HS-27A (cell line): ENCODE measurements at places on chromosomes 3 and 15.

DNA sequence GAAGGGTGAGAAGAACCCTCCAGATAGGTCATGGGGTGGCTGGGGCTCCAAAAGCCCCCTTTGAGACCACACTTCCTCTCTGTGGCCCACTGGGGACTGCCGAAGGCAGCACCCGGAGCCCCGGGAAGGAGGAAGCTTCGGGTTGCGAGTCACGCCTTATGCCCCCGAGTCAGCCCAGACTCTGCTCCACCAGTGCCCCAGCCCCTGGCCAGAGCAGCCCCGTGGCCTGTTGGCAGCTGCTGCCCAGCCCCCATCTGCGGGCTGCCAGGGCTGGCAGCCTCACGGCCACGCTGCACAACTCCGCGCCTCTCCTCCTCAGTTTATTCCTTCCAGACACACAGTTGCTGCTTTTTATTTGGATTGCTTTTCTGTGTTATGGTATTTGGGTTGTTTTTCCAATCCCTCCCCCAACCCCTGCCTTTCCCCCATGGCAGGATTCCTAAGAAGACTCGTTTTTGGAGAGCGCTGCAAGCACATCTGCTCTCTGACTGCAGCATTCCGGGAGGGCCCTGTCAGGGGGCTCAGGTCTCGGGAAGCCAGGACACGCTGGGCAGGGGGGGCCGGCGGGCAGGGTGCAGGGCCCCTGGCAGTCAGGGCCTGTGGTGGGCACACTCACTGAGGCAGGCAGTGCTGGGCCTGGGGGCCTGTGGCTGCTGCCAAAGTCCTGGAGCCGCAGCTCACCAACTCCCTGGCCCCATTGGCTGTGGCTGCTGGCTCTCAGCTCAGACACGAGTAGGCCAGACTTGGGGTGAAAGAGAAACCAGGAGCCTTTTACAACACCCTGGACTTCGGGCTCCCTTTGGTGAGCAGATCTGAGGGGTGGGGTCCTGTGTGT, 20.2 kb downstream of the MAGEF1 start:
- no peak for DNase-seq

DNA sequence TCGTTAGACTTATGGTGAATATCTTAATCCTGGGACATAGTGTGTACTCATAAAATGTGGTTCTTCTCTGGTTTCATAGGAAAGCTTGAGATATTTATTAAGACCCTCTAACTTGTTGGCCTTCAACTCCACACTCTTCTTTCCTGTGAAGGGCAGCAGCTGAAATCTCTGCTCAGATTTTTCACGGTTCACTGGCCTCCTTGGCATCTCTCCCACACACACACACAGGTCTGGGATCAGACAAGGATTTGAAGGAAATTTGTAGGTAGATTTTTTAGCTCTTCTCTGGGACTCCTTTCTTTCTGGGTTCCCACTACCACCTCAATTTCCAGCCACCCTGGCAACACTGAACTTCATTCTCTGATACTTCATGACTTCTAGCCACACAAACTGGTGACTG, 70.2 kb downstream of the MYRIP start:
- no peak for DNase-seq

GRCh38 chr3:169054471-169054870, 609.0 kb downstream of the MECOM start:
- DNase-seq, result no peak

DNA sequence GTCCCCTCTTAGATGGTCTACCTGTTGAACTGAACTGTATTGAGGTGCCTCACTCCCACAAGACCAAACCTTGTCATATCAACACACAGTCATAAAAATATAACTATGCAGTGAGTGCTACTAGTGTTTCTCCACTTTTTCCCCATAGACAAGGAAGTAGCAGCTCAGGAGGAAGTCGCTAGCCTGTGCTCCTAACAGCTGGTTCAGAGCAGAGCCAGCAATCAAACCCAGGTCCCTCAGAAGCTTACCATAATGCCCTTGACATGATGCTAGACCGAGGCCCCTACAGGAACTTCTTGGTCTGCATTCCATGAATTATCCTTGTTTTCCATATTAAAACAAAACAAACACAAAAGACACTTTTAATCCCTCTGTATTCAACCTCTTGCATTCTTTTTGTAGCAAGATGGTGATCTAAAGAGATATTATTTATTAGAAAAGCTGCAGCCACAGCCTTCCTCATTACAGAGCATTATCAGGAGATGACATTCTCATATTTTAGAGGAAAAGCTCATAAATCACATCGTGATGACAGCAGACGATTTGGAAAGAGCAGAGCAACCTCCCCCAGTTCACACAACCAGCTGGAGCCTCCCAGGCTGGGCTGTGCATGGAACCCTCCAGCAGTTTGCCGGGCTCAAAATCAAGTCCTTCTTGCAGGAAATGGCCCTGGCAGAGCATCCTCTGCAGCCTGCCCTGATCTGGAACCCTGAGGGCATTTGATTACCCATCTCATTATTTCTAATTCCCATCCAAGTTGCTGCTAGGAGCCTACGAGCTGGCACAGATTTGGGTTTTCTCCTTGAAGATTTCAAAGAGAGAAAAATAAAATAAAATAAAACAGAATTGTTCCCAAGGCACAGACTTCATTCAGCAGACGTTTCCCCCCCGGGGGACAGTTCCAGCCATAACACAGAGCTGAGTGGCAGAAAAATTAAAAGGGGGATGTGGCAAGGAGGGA, 118.8 kb downstream of the SRGAP3 start:
- no peak for DNase-seq

DNA sequence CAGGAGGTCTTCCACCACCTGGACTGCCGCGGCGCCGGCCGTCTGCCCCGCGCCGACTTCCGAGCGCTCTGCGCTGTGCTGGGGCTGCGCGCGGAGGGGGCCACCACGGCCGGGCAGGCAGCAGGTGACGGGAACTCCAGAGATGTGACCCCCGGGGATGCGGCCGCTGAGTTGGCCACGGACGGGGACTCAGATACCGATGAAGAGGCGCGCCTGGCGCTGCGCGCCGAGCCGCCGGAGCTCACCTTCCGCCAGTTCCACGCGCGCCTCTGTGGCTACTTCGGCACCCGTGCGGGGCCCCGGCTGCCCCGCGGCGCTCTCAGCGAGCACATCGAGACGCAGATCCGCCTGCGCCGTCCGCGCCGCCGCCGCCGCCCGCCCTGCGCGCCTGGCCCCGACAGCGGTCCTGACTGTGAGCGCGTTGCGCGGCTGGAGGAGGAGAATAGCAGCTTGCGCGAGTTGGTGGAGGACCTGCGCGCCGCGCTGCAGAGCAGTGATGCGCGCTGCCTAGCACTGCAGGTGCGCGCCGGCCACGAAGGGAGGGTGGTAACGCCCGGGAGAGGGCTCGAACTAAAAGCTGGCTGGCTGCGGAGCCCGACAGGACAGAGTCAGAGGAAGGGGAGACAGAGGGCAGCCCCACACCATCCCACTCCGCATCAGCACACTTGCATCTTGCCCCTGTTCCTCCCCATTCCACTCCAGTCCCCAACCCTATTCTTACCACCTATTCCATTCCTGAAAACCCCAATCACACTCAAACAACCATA, 885 bp downstream of the EFCC1 start:
- DNase-seq, result no peak

GRCh38 chr3:66099541-66100065, 60.9 kb upstream of the MAGI1 start:
- DNase-seq, result no peak

GRCh38 chr3:12911881-12912415, 70.6 kb upstream of the RPL32 start:
- no peak for DNase-seq

- DNase-seq, result no peak
Measured at GRCh38 chr15:46854564-46854963, 862.7 kb upstream of the SEMA6D start.
